ENCODE measurements at places on chromosomes 1 and 21.

- DNase-seq = no peak
Measured at GRCh38 chr1:154926201-154926600, 10.3 kb downstream of the PMVK start.

DNA sequence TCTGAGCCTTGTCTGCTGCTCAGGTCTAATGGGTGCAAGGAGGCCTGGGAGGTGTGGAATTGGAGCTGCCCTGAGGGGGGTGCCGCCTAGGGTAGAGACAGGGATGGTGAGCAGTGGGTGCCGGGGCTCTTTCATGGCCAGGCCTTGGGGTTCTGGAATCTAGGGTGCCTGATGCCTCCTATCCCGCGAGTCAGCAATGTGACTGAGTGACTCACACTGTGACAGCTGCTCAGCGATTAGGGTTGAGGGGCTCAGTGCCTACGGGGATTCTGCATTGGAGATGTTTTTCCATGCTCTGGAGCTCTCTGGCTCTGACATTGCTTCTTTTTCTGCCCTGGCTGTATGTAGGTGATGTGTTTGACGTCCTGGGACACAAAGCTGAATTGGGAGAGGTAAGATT lies 16.8 kb downstream of the ATP8B2 start:
- no peak for DNase-seq

DNA sequence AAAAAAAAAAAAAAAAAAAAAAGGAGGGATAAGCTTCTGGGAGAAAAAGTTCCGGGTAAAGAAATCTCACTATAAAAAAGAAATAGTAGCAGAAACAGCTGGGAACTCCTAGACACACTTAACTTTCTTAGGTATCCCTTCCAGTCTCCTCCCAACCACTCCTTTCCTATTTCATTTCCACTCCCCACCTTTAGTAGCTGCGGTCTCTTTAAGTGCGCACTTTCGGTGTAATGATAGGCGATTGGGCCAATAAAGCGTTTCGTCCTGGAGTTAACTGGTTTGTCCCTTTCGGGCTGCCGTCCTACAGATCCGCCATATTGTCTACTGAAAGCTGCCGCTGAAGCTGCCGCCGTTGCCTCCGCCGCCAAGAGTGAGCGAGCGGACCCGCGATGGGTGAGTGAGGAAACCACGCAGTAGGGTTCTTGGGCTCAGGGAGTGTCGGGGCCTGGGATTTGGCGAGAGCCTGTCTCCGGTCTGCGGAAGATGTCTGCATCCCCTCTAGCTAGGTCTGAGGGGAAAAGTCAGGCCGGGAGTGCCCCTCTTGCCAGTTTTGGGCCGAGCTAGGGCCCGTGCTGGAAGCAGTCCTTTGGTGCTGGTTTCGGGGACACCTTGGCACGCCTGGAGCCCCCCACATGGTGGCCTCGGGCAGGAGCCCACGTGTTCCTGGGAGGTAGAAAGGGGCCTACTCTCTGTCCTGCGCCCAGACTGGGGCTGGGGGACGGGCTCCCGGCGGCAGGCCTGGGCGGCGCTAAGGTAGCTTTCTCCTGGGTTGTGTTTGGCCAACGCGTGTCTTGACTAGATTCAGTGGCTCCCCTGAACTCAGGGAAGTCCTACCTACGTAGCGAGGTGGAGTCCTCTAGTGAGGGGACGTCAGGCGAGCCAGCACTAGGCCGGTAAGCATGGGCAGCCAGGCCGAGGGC lies at the start of gene KPNA6:
TSS of gene KPNA6 (plus strand) at position 315 of the 920 bp plus-strand sequence. CDS start at position 390, 75 bp downstream.
- peak; percentile 93 for DNase-seq

GRCh38 chr21:28385845-28386244 lies 606.8 kb downstream of the LTN1 start:
- no peak for DNase-seq

GRCh38 chr1:27095576-27095975 lies 59.3 kb downstream of the SLC9A1 start:
- DNase-seq = peak; percentile 69

- no peak for DNase-seq
Measured at GRCh38 chr1:231959225-231959884, 332.8 kb downstream of the DISC1 start.

GRCh38 chr1:160755911-160756848 lies 17.1 kb downstream of the SLAMF7 start:
- DNase-seq = no peak

GRCh38 chr1:29691499-29691898 lies 455.2 kb downstream of the PTPRU start:
- no peak for DNase-seq

GRCh38 chr1:184854496-184855140 lies 100.0 kb upstream of the EDEM3 start:
- peak; percentile 56 for DNase-seq

DNA sequence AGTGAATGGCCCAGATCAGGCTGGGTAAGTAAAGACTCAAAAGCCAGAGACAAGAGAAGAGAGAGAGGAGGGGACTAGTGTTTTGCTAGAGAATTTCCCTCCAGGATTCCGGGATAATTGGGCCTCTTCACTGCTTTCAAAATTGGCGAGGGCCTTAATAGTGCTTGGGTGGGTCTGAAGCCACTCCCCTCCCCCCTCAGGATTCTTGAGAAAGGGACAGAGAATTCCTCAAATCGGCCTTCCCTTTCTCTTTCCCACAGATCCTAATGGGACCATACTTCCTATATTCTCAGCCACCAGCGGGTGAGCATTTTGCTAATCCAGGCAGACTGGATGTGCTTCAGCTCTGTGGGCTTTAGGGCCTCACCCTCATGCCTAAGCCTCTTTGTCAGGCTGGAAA lies 11.9 kb downstream of the SFN start:
- no peak for DNase-seq

DNA sequence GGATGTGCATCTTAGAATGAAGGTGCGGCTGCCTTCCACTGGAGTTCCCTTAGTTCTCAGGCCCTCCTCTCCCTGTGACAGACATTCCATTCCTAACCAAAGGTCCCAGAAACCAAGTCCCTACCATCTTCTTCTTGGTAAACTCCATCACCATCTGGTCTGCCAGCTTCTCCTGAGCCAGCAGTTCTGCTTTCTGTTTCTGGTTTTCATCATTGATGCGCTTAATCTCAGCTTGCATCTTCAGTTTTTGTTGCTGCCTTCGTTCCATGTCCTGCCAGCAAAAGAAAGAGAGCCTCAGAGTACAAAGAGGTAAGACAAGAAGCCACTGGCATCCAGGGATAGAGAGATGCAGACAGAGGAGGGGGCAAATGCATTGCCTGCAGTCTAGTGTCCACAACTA lies 18.0 kb upstream of the VSIG8 start:
- peak; percentile 24 for DNase-seq

DNA sequence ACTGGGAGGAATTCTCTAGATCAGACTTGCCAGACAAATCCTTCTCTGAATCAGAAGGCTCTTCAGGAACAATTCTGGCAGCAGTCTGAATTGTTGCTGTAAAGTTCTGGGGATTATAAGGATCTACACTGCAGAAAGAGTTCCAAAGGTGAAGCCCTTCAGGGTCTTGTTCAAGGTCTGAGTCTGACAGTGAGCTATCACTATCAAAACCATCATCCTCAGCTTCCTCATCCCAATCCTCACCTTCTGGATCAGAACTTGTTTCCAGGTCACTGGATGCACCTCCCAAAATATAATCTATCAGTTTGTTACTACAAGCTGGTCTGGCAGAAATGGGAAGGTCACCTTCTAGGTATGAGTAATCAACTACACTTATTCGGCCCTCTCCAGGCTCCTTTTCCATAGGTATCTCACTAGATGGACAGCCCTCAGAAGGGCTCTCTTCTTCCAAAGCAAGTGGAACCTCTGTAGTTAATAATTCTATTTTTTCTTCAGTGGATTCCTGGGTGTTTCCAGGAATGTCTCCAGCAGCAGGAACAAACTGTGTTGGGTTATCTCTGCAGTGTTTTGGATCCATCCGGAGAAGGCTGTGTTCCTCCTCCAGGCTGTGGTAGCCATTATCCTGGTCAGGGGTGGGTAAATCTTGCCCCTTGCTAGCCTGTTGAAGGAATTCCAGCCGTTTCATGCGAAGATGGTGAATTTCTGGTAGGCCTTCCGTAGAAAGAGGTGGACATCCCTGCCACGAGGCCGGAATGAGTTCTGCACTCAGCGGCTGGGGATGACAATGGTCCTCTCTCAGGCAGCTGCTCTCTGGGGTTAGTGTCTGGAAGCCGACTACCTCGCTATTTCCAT lies 1.6 kb downstream of the PPP1R15B start:
- no peak for DNase-seq

- DNase-seq = no peak
Measured at GRCh38 chr1:227846265-227846858, 30.9 kb downstream of the PRSS38 start.

DNA sequence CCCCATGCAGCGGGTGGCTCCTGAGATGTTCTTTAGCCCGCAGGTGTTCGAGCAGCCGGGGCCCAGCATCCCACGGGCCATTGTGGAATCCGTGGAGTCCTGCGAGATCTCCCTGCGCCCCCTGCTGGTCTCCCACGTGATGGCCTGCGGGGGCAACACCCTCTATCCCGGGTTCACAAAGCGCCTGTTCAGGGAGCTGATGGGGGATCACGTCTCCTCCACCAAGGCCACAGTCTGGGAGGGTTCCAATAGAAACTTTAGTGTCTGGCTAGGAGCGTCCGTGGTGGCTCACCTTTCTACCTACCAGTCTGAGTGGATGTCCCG lies 71.0 kb downstream of the ACTL8 start:
- DNase-seq = no peak

DNA sequence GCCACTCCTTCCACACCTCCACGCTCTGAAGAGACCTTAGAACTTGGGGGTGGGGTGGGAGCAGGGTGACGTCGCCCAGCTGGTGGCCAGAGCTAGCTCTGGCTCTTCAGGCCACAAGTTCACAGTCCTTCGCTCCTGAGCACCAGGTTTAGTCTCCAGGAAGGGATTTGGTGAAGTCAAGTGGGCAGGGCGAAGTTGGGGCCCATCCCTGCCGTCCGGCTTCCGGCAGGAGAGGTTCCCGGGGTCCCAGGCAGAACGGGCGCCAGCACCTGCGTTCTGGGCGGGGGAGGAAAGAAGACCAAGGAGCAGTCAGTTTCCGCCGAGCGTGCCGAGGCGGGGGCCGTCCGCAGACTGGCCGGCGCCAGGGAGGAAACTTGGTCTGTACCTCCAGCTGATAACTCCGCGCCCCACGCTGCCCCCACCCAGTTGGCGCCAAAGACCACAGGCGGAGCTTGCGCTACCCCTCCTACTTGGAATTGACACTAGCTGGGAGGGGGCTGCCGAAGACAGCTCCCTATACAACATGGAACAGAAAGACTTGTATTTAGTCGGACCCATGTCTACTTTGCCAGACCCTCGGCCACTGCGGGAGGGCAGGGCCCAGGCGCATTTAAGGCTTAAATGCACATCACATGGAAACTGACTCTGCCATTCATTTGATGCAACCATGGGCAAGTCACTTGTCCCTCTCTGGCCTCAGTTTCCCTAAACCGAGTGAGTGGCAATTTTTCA lies 995 bp downstream of the ID3 start:
- no peak for DNase-seq

- DNase-seq = no peak
Measured at GRCh38 chr1:77950873-77951272, 28.0 kb downstream of the FUBP1 start.

GRCh38 chr1:45359882-45360513 lies 19.8 kb upstream of the MUTYH start:
- DNase-seq = peak; percentile 68

DNA sequence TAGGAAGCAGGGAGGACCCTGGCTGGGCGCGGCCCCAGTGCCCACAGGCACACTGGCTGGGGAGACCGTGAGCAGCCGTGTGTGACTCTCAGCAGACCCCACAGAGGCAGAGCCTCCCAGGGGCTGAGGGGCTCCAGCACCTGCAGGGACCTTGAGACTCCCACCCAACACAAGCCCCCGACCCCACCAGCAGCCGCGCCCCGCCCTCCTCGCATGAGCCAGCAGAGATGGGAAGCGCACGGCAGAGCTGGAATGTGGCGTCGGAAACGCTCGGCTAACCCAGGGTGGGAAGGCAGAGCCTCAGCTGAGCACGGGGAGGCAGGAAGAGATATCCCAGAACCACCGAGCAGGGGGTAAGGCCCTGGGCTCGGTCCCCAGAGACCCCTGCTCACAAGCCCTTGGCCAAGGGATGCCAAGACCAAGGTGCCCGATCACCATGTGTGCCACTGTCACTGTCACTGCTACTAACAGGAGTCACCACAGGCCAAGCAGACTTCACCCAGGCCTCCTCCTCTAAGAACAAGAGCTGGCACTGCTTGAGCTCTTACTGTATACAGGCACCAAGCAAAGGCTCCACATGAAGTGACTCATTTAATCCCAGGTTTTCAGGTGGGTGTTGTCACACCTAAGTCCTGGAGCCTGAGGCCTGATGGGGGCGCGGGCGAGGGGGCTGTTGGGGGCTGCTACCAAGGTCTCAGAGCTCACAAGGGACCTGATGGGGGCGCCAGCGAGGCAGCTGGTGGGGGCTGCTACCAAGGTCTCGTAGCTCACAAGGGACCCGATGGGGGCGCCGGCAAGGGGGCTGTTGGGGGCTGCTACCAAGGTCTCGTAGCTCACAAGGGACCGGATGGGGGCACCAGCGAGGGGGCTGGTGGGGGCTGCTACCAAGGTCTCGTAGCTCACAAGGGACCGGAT lies 20.1 kb downstream of the MEGF6 start:
- no peak for DNase-seq

- DNase-seq = peak; percentile 2
Measured at GRCh38 chr1:66095190-66095589, 302.5 kb downstream of the PDE4B start.

- DNase-seq = no peak
Measured at GRCh38 chr1:181647314-181648035, 164.2 kb downstream of the CACNA1E start.

DNA sequence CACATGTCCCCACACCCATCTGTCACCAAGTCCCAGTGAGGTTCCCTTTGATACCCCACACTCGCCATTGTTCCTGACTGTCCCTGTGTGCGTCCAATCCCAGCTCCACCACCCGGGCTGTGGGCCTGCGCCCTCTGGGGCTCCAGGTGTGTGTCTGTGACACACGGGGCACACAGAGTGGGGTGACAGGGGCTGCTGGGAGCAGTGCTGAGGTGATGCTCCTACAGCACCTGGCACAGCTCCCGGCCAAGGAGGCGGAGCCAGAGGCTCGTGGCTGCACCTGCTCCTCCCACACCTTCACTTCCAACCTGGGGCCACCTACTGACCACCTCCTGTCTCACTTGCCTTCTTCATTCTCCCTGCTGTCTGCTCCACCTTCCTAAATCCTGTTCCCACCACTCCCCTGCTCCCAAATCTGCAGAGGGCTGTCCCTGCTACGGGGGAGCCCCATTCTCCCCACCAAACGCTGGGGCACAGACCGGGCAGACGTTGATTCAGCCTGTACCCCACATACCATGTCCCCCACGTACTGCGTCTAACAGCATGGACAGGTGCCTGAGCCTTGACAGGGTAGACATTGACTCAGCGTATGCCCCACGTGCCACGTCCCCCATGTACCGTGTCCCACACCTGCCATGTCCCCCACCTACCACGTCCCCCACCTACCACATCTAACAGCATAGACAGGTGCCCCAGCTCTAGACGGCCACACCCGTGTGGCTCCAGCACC lies 16.4 kb downstream of the WDR4 start:
- DNase-seq = no peak

GRCh38 chr1:8427986-8428385 lies 110.1 kb downstream of the SLC45A1 start:
- DNase-seq = peak; percentile 41

DNA sequence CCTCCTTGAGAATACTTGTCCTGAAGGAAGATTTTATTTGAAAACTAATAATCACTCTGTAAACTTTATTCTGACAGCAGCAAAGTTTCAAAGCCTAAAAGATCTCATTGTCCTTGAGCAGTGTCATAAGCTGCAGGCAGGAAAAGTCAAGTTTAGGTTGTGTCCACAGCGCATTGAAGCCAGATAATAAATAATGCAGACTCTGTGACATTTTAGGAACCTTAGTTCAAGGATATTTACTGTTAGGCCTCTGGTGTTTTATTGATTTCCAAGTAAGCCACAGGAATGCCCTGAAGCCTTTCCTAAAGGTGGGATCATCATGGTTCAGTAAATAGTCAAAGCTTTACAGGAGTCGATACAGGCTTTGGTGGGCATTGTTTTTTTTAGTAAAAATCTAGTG lies 356.4 kb upstream of the SGIP1 start:
- DNase-seq = no peak
